CD4-positive, alpha-beta T cell treated with Interleukin-15 for 4 hours (primary cell): ENCODE measurements at places on chromosomes 5 and 9.

DNA sequence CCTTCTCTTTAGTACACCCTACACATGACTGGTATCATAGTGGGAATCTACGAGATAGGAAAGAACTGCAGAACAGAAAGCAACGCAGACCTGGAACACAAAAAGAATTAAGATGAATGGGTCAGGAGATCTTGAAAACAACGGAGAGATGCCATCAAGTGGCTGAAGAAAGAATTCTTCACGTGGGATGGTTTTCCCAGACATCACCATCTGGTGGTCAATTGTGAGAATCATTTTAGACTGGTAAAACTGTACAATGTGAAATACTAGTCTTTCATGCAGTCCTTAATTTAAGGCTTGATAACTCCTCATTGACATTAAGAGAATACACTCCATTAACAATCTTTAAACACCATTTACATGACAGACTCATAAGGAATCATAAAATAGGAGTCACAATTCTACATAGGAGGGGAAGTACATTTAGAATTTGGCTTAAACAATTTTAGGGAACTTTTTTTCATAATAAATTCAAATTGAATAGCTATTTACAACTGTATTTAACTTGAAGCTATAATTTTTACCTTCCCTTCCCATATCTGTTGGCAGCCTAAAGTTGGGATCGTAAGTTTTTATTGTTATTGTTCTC is 128.4 kb upstream of the TRPM3 start:
- DNase-seq: no peak

DNA sequence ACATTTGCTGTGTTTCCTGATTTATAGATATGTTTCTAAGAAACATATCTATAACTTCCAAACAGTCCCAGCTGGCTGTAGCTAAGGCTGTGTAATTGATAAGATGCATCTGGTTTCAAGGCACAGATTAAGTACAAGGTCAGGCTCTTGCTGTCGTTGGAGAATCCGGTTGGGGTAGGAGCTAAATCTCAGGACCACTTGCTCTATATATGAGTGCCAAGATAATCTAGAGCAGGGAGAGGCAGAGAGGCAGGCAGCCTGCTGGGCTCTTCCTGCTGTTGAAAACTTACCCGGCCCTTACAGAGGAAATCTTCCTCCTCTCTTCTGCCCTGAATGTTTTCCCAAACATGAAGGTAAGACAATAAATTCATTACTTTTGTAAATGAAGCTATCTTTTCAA is at the start of gene C7:
C7 (plus strand) TSS at position 234 of the 400 bp plus-strand sequence; CDS start at position 348, 114 bp downstream.
- no peak for DNase-seq

GRCh38 chr5:86970361-86970760 is 297.3 kb upstream of the RASA1 start:
- DNase-seq: no peak

DNA sequence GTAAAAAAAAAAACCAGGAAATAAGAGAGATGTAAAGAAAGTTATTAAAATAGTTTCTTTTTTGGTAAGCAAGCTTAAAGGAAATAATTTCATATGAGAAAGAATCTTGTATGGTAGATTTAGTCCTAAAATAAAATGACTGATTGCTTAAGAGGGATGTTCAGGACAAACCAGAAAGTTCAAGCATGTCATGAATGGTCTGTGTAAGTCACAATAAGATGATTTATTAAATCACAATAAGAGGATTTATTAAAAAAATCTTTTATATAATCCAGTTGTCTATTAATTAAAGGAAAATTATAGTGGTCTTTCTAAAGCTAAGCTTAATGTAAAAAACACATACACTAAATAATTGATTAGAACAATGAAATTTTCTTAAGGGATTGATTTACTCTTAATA is 91.8 kb upstream of the OR13F1 start:
- DNase-seq: no peak

- DNase-seq: no peak
Observed at GRCh38 chr9:14313378-14313940, 482 bp downstream of the NFIB start.

DNA sequence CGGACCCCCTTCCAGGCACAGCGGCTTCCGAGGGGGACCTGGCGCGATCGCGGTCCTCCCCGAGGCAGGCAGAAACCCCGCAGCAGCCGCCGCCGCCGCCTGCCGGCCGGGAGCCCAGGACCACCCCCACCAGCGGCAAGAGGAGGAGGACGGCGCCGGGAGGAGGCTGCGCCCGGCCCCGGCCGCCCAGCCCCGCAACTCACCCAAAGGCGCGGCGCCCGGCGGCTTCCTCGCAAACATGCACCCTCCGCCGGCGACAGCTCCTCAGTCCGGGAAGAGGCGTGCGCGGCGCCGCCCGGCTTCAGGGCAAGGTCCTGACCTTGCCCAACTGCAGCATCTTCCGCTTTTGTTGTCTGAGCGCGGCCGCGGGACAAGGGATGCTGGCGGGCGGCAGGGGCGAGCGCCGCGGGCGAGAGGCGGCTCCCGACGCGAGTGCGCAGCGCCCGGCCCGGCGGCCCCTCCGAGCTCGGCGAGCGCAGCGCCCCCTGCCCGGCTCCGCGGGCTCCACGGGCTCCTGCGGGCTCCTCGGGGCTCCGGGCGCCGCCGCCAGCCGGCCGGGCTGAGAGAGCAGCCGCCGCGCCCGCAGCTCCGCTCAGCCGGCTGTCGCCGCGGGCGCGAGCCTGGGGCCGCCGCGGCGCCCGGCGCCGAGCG is 507 bp downstream of the CTNND2 start:
- no peak for DNase-seq

GRCh38 chr5:15741591-15741990 is 241.6 kb downstream of the FBXL7 start:
- DNase-seq: no peak

- DNase-seq: peak; percentile 30
Observed at GRCh38 chr5:118791926-118792734, 196.2 kb downstream of the DTWD2 start.

DNA sequence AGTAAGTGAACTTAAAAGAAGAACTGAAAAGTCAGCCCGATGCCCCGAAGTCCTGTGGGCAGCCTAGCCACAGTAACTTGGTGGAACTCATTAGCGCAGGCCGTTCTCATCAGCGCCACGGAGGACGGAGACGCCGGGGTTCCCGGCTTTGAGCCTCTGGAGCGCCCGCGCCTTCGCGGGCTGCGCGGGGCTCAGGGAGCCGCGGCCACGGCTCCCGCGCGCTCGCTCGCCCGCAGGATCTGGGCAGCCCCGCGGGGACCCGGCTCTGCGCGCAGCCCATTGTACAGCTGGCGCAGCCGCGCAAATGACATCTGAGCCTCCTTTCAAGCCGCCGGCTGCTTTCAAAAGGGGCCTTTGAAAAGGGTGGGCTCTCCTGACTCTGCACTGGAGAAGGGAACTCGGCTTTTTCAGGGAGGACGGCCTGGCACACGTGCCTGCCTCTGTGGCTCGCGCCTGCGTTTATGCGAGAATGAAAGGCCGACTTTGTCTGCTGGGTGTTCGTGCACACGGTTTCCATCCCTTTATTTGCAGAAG is 40.7 kb downstream of the TLR4 start:
- no peak for DNase-seq

GRCh38 chr9:117535973-117536372 is 121.1 kb upstream of the ASTN2 start:
- no peak for DNase-seq

DNA sequence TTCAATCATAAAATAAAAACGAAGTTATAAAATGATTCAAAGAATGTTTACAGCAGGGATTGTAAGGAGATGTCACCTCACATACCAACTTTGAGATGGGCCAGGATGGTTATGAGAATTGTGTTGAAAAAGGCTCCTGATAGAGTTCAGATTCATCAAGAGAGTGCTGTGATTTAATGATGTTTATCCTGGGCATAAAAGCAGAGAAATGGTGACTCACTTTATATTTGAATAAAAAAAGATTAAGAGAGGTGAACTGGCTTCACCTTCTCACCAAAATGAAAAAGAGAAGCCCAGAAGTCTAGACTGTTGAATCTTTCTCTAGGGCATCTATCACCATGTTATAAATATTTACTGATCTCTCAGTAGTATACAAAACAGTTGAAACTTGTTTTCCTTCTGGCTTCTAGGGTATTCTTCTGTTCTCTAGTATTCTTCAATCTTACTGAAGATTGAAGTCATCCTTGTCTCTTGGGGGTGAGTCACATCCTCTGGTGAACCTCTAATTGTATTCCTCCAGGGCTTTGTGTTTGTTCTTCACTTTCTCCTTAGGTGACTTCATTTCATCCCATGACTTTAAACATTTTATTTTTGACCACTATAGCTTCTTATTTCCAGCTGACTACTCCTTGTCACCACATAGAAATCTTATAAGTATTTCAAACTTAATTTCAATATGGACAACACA is 1237.3 kb upstream of the C9orf72 start:
- DNase-seq: no peak

- DNase-seq: no peak
Observed at GRCh38 chr5:78785454-78785853, 136.9 kb upstream of the LHFPL2 start.

GRCh38 chr5:8457187-8458037 is 588.5 kb downstream of the MTRR start:
- peak; percentile 86 for DNase-seq

DNA sequence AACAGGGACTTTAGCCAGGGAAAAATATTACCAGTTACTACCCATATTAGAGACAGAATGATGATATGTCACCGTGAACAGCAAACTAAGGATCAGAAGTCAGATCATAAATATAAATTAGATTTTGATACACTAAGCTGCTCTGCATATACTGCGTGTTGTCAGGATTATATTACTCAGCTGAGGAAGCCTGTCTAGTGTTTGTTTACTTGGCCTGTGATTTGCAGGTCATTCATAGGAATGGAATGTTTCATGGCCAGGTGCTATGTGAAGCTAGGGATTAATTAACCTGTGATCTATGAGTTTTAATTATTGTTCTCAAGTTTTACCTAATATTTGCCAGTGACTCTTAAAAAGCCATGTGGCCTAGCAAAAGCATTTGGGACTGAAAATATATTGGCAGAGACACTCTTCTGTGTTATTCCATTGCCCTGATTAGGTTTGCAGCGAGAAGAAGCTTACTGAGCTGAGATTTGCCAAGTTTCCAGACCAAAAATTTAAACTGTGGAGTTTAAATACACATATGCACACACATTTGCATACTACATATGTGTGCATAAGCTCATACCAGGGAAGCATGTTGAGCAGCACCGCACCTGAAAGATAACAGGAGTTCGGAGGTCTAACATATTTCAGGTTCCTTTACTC is 496.3 kb upstream of the GRIA1 start:
- no peak for DNase-seq

GRCh38 chr5:95641741-95642220 is 4.8 kb upstream of the RFESD start:
- no peak for DNase-seq

DNA sequence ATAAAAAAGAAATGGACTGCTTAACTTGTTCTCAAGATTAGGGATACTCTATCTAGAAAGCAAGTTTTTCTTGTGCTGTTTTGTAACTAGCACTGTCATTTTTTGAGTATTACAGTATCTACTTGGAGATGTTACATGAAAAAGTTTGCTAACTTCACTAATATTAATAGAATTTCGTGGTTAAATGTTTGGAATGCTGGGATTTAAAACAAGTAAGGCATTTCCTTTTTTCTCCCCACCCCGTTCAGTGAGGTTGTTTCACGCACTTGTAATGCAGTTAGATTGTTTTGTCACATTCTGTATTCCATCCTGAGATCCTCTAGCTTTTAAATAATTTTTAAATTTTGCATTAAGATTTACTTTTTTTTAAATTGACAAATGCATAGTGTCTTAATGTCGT is 20.0 kb upstream of the TEK start:
- DNase-seq: no peak

GRCh38 chr9:114616684-114617520 is 5.8 kb downstream of the TMEM268 start:
- no peak for DNase-seq

- DNase-seq: no peak
Observed at GRCh38 chr5:68303038-68303738, 87.6 kb downstream of the PIK3R1 start.

- peak; percentile 32 for DNase-seq
Observed at GRCh38 chr5:171342362-171343111, 33.5 kb downstream of the TLX3 start.

DNA sequence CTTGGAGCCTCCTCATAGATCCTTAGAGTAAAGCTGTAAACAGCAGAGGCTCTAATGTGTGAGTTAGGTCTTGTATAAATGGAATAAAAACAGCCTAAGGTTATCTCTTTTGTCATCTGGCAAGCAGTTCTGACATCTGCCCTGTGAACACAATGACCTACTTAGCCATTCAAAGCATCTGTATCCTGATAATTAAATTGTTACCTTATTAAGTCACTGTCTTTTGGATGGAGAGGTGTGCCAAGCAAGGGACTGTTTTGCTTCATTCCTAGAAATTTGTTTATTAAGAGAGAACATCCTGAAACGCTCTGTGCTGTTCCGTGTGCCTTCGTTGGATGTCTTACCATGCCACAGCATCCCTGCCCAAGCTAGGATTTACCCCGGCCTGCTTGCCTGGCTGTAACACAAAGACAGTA is 1.5 kb downstream of the LSM11 start:
- DNase-seq: no peak

DNA sequence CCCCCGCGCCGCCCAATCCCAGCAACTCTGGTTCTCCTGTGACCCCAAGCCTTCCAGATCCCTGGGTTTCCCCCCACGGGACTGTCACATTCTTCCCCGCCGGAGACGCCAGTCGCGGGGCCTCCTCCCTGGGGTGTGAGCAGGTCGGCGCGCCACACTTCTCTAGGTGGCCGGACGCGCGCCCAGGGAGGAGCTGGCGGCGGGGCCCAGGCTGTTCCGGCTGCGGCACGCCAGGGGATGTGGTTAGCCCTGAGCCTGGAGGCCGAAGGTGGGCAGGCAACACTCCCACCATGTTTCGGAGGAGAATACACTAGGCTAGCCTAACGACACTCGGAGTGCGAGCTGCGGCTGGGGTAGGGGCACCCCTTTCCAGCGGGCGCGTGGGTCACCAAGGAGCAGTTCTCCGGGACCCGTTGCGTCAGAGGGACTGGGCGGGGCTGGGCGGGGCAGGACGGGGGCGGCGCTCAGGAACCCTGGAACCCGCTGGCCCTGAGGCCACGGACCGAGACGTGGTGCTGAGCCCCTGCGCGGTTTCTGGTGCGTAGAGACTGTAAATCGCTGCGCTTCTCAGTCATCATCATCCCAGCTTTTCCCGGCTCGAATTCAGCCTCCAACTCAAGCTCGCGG is at the start of gene SLC27A6:
SLC27A6 (plus strand) TSS at position 478 of the 627 bp plus-strand sequence. CDS start 650 bp downstream, outside the sequence.
- no peak for DNase-seq

GRCh38 chr9:21761309-21761901 is 41.0 kb upstream of the MTAP start:
- DNase-seq: no peak

GRCh38 chr5:168260353-168261226 is 30.9 kb upstream of the WWC1 start:
- DNase-seq: no peak

- no peak for DNase-seq
Observed at GRCh38 chr5:55350754-55351153, 43.0 kb downstream of the MTREX start.

GRCh38 chr5:162325143-162325727 is 257.7 kb downstream of the GABRG2 start:
- DNase-seq: no peak

- DNase-seq: no peak
Observed at GRCh38 chr5:135110785-135111596, 77.0 kb upstream of the PITX1 start.

- DNase-seq: no peak
Observed at GRCh38 chr5:74978345-74978744, 74.0 kb downstream of the GCNT4 start.

GRCh38 chr5:39395521-39395920 is 29.3 kb downstream of the DAB2 start:
- no peak for DNase-seq
